HL-60 (cell line): ENCODE measurements at places on chromosomes 11 and 22.

DNA sequence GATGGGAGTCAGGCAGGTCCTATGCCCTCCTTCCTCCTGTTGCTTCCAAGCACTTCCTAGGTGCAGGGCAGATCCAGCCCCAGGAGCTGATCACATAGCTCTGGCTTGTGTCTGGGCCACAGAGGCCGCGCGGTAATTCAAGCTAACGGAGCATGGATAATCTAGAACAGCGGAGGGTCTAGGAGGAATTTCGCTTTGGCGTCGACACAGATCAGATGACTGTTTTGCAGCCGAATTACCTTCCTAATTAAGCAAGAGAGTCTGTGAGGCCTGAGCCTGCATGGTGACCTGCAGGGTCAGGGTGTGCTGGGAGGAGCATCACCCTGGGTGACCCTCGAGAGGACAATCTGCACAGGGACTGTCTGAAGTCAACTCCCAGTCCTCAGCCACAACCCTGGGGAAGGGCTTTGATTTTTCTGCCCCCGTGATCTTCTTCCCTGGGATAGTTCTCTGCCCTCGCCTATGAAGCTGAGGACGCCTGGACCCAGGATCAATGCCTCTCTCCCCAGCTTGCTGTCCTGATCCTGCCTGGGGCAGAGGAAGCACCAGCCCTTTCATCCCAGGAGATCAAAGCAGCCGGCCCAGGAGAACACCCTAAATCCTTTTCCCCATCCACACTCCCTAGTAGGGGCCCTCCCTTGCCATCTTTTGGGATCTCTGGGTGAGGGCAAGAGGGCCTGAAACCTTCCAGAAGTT, 11.0 kb downstream of the NECTIN1 start:
- DNase-seq = no peak

- no peak for DNase-seq
Observed at GRCh38 chr22:35605851-35606481, 11.2 kb downstream of the MB start.

GRCh38 chr22:31329029-31329428, 17.1 kb downstream of the PATZ1 start:
- DNase-seq = no peak

GRCh38 chr11:130858215-130858614, 58.1 kb downstream of the SNX19 start:
- DNase-seq = no peak

DNA sequence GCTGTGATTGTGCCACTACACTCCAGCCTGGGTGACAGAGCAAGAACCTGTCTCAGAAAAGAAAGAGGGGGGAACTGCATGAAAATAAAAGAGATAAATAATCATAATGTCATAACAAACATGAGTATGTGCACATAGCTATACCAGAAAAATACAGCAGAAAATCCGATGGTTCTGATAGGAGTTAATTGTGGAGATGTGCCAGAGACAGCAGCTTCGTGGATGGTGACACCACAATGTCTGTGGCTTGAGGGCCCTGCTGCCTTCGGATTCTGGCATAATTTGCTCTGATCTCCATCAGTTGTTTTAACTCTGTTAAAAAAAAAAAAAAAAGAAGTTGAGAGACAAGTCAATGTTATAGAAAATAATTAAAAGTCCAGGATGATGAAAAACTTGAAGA, 292.2 kb upstream of the MPPED2 start:
- DNase-seq = no peak

- DNase-seq = peak; percentile 90
Observed at GRCh38 chr22:30270832-30271231, 4.2 kb upstream of the OSM start.

DNA sequence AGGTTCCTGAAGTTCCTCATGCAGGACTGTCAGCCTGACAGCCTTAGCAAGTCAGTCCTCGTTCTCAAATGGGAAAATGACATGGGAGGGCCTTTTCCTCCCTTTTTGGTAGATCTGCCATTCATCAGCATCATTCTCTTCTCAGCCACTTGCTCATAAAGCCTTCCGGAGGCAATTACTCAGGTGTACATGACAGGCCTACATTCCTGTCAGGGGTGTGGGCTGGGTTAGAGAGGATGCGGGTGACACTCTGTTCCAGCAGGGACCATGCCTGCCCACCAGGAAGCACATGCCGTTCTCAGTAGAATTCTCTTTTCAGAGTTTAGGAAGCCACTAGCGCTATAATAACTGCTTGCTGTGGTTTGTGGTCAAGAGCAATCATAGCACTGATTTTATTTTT, 24.2 kb upstream of the ANKK1 start:
- DNase-seq = no peak

DNA sequence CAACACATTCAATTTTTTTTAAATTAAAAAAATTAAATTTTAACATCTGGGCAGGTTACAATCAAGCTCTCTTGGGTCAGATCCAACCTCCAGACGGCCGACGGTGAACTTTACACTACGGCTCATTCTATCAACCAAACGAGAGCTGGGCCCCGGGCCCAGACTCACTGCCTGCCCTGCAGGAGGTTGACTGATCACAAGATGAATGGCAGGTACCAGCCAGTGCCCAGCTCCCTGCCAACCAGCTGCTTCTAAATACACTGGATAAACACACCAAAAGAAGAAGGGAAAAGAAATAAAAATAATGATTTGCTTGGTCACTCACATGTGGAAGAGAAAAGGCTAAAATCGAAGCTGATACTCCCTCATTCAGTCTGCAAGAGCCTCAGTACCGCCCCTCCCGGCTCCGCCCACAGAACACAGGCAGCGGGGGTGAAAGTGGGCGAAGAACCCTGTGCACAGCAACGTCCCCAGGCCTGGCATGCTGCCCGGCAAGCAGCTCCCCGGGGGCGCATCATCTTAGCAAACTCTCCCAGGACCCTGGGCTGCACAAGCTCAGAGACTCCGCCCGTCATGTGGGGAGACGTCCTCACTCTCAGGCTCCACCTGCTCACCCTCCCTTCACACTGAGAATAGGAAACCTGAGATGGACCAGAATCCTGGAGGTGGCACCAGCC, 303.4 kb downstream of the SHANK2 start:
- no peak for DNase-seq

DNA sequence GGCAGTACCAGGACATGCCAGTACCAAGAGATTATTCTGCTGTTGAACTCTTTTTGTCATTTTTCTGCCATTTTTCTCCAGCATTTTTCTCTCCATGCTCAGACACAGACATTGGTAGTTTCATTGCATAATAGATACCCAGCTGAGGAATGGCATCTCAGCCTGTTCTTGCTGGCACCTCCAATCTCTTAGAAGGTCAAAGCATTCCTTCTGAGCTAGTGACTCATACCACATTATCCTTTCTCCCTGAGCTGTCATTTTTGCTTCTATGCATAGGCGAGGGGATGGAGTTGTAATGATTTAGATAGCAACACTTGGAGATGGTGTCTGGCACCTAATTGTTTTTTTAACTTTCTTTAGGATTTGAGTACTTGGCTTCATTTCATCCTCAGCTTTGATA, 321.1 kb downstream of the NELL1 start:
- no peak for DNase-seq

GRCh38 chr22:42261296-42261695, 9.2 kb downstream of the TCF20 start:
- no peak for DNase-seq

DNA sequence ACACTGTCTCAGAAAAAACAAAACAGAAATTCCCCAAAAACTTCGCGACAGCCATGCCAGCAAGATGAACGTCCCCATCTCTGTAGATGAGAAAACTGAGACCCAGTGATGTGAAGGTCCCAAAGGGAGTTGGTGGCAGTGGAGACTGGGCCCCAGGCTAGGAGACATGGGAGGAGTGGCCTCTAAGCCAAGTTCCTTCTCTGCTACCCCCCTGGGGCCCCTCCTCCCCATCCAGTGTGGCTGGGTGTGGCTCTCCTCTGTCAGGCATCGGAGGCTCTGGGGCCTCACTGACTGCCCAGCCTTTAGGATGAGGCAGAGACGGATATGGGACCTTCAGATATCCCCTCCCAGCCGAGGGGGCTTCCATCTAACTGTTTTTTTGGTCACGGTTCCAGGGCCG, 9.8 kb downstream of the RELT start:
- DNase-seq = peak; percentile 96

DNA sequence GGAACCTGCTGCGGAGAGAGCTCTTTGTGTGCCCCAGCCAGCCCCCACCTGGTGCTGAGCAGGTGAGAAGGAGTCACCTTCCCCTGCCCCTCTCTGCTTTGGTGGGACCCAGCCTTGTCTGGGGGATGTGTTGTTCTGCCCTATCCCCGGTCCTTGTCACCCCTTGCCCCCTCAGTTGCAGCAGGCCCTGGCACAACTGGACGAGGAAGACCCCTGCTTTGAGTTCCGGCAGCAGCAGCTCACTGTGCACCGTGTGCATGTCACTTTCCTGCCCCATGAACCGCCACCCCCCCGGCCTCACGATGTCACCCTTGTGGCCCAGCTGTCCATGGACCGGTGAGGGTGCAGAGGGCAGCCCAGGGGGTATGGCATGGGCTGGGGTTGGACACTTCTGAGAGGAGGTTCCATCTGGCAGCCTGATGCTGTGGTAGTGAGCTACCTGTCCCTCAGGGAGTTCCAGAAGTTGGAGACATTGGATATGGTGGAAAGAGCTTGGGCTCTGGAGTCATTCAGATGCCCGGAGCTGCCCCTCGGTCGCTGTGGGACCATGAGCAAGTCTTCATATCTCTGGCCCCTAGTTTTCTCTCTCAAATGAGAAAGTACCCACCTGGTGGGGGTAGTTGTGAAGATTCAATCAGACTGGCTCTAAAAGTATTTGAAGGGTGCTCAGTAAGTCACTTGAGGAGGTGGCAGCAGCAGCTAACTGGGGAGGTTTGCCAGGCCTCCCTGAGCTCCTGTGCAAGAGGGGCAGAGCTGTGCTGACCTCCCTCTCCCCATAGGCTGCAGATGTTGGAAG, 4.3 kb downstream of the LARGE2 start:
- DNase-seq = no peak

- DNase-seq = no peak
Observed at GRCh38 chr11:77019976-77020595, 14.1 kb upstream of the B3GNT6 start.

GRCh38 chr11:80103142-80103859, 662.5 kb upstream of the TENM4 start:
- DNase-seq = no peak

GRCh38 chr11:1301220-1302000, 8.0 kb downstream of the TOLLIP start:
- no peak for DNase-seq

- DNase-seq = no peak
Observed at GRCh38 chr11:82858556-82859091, 41.6 kb downstream of the PRCP start.
